Stimulated activated CD4-positive, alpha-beta T cell treated with anti-CD3 and anti-CD28 coated beads, Interleukin-15, amount 100 ng/mL, for 1 hour (primary cell): ENCODE measurements at places on chromosomes 11 and 22.
A peak's percentile ranks its signal among the peaks of the same experiment; 100 is the strongest.

DNA sequence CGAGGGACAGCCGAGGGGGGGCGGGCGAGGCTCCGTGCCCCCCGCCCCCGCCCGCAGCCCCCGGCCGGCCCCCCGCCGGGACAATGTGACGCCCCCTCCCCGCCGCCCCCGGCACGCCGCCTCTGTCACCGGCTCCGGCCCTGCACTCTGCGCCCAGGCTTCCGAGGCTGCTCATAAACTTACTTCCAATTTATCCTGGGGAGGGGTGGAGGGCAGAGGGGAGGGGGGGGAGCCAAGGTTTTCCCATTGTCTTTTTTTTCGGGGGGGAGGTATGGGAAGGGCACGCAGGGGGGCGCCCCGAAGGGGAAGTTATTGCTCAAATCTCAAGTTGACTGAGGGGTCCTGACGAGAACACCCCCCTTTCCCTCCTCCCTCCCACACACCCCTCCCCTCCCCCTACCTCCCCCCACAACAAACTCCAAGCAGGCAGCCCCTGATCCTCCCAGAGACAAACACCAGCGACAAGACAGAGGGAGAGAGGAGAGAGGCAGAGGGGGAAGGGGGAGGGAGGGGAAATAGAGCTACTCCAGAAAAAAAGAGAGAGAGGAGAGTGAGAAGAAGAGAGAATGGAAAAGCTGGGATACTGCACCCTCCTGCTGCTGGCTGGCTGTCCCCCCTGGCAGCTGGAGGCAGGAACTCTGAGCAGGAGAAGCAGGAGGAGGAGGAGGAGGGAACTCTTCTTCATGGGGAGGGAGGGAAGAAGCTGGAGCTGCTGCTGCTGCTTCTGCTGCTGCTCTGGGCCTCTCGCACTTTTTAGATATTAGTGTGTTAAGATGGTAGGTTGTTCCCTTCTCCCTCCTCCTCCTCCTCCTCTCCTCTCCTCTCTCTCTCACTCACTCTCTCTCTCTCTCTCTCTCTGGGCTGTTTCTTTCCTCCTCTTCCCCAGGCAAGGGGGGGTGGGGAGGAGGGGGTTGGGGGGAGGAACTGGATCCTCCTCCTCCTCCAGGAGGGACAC is 631 bp downstream of the PHF21A start:
- DNase-seq = peak; percentile 9

- no peak for DNase-seq
Observed at GRCh38 chr11:112605093-112605666, 344.5 kb upstream of the PLET1 start.

- DNase-seq = no peak
Observed at GRCh38 chr11:4095509-4096230, 1.1 kb downstream of the RRM1 start.

DNA sequence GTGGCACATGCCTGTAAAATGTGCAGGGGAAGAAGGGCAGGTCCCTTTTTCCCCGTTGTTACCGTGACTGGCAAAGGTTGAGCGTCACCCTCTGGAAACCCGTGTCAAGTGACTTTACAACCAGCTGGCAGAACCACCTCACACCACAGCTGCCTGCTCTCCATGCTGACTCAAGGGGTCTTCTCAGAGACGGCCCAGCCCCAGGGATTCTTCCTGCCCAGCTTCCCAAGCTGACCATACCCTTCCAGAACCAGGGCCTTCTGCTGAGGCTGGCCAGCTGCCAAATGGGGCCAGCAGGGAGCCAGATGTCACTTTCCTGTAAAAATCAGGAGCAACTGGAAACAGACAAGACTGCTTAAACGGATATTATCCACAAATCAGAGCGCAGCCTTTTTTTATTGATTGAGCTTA is 6.3 kb downstream of the PC start:
- DNase-seq = no peak
